ENCODE measurements at places on chromosomes 7 and 10.

GRCh38 chr7:55237156-55237893, 127.8 kb upstream of the LANCL2 start:
- no peak for DNase-seq

DNA sequence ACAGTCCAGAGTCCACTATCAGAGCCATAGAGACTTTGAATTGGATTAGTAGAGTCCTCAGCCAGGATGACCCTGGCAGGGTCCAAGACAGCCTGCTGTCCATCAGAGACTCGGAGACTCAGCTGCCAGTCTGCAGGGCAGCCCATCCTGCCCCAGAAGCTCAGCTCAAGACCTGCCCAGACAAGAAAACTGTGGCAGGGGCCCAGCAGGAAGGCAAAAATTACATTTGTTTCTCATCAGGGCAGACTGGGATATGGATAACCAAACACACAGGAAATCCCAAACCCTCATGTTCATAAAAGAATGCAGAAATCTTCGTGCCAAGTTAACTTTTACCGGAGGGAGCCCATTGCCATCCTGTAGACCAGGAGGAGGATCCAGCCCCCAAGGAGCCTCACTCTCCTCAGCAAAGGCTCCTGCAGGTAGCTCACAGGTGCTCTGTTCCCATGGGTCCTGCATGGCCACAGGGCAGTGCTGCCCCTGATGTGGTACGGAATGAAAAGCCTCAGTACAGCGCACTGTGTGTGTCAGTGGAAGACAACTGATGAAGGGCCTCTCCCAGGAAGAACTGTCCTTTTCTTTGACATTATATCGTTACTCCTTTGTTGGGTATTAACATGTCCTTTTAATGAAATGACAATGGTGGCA, 222.2 kb downstream of the KCNMA1 start:
- DNase-seq, result no peak

- no peak for DNase-seq
Measured at GRCh38 chr7:113562801-113563200, 356.0 kb downstream of the PPP1R3A start.

DNA sequence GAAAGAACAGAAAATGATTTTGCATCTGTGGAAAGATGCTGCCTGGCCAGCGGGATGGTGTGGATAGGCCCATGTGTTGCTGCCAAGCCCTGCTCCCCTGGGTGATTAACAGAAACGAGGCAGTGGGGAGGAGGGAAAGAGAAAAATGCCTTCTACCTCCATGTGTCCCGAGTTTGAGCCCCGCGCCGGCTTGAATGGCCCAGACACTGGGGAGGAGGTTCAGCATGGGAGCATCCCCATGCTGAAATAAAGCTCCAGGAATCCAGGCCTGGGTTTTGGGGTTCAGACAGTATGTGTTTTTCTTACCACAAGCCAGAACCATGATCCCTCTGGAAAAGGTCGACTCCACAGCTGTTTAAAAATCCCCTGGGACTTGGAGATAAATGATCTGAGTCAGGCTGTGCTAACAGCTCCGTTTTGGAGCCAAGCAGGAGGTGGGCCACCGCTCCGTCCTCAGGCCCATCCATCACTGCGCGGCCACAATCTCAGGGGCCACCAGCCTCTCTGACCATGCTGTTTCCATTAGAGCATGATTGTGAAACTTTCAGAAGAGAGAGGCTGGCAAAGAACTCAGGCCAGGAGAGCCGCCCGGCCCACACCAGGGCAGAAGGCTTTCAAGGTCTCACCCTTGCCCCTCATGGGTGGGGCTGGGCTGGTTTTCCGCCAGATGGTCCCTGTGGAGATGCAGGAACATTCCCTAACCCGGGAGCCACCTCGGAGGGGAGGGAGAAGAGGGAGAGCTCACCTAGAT, 299.7 kb downstream of the ZEB1 start:
- DNase-seq, result no peak

GRCh38 chr7:4861673-4862072, at the start of gene PAPOLB:
Gene PAPOLB (minus strand): TSS chr7:4862030. CDS start chr7:4861810, 220 bp downstream.
- peak; percentile 22 for DNase-seq

GRCh38 chr10:61486251-61486650, 33.1 kb upstream of the TMEM26 start:
- no peak for DNase-seq

GRCh38 chr7:157609932-157610640, 273.3 kb downstream of the DNAJB6 start:
- no peak for DNase-seq

- no peak for DNase-seq
Measured at GRCh38 chr10:50550291-50550839, 73.4 kb downstream of the SGMS1 start.

DNA sequence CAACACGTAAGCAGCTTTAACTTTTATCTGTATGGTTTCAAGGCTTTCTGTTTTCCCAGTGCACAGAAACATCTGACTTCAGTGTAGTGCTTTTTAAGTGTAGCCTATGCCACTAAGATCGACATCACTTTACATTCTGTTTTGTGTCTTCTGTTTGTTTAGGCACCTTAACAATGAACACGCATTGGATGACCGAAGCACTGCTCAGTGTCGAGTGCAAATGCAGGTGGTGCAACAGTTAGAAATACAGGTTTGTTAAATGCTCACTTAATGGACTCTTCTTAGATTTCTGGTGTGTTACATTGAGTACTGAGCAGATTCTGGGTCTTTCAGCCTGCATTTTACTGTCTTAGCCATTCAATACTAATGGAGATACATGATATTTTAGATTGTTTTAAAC, 237.4 kb downstream of the FOXP2 start:
- no peak for DNase-seq

DNA sequence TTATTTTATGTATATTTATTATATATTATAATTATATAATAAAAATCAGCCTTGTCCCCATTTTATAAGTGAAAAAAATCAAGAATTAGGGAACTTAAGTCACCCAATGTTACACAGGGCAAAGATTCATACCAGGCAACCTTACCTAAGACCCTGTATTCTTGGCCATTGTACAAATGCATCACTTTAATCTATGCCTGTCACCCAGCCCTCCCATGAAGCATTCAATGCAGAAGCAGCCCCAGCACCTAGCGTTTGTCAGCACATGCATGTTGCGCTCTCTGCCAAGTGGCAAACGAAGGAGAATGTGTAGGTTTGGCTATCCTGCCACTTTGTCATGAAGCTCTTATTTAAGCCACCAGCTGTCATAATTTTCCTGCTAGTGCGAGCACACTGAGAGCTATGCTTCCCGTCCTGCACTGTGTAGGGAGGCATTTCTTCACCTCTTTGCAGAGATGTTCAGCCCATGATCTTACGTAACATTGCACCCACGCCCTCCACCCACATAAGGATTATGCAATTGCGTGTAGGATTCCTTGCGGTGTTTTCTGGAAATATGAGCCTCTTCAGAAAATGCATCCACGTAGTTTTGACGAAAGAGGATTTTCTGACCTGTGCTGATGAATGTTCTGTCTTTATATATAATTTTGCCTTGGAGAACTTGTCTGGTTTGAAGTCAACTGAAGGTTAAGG, 7.7 kb upstream of the COBL start:
- DNase-seq, result no peak

DNA sequence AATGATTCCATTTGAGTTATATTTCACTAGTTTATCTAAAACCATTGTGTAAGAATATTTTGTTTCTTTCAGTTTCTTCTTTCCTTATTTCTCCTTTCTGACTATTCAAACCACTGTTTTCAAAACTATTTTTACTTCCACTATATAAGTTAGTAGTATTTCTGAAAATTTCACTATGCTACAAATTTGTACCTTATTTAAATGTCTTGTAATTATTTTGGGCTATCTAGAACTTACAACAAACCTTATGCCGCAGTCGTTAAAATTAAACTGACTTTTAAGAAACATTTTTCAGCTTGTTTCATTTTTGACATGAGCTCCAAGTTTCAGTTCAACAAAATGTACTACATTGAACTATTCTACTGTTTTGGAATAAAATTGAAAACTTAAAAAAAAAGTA, 1.8 kb downstream of the TFEC start:
- no peak for DNase-seq

GRCh38 chr10:100158044-100158805, 27.6 kb downstream of the ERLIN1 start:
- no peak for DNase-seq

- no peak for DNase-seq
Measured at GRCh38 chr10:115525141-115525540, 432.0 kb downstream of the ATRNL1 start.

DNA sequence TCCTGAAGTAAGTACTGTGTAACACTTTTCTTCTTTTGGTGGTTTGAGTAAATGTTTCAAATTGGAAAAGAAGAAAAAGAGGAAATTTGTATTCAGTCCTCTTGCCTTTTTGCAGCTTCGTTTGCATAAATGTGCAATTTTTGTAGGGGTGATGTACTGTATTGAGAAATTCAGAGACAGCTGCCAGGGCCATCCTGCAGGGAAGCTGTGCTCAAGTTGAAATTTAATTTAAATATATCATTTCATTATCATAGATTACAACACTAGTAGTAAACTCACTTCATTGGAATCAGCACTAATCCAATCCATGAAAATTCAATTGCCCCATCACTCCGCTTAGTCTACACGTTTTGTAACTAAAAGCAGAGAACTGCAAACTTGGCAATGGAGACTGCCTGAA, 415.4 kb downstream of the DNAJB9 start:
- no peak for DNase-seq

DNA sequence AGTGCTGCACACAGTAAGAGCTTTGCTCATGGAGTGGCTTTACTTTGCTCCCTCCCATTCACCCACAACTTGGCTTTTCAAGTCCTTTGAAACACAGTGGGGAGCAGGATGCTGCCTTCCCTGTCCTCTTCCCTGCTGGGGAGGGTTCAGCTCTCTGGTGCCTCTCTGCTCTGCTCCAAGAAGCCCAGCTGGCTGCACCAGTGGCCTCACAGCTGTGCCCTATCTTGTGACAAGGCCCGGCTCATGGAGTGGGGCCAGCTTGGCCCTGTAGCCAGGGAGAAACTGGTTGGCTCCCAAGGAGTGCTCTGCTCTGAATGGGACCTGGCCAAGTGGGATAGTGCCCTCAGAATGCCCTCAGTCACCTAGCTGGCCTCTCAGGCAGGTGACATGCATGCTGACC, 212.3 kb upstream of the ZMIZ1 start:
- DNase-seq, result no peak

GRCh38 chr10:129491123-129491734, 24.2 kb downstream of the MGMT start:
- DNase-seq, result no peak

DNA sequence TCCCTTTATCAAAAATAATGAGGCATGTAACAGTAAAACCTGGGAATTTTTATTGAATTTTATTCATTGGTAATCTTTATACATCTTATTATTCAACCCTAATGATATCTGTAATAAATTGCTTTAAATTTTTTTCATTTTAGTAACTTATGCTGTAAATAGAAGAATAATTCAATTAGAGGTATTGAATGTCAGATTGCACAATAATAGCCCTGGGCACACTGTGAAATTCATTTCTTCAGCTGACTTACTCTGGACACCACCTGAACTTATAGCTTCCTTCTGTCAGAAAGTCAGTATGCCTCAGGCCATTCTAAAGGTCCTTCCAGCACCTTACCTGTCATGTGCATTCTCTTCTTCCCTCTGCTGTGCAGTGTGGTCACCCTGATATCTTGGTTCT, 59.2 kb downstream of the ADAM22 start:
- no peak for DNase-seq

- no peak for DNase-seq
Measured at GRCh38 chr10:105534086-105534485, 893.0 kb downstream of the SORCS3 start.

DNA sequence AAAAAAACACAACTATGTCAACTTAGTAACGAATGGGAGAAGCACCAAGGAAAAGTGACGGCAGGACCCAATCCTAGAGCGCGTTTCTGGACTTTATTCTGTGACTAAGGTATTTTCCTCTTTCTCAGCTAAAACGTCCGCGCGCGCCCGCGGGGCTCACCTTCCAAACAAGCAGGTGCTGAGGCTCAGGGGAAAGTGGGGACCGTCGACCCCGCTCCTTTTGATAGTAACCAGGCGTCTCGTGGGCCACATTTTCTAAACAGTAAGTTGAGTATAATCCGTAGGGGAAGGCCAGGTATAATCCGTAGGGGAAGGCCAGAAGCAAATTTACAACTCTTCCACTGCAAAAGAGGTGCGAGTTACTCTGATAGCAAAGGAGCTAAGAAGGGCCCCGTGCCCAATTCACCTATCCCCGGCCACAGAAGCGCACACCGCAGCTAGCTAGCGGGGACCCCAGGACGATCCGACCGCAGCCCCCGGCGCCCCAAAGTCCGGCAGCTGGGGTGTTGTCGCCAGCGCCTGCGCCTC, 743 bp downstream of the MKI67 start:
- no peak for DNase-seq

- no peak for DNase-seq
Measured at GRCh38 chr7:95276114-95276513, 48.2 kb downstream of the PON1 start.

GRCh38 chr10:71390461-71390835, 6.3 kb upstream of the CDH23 start:
- no peak for DNase-seq

DNA sequence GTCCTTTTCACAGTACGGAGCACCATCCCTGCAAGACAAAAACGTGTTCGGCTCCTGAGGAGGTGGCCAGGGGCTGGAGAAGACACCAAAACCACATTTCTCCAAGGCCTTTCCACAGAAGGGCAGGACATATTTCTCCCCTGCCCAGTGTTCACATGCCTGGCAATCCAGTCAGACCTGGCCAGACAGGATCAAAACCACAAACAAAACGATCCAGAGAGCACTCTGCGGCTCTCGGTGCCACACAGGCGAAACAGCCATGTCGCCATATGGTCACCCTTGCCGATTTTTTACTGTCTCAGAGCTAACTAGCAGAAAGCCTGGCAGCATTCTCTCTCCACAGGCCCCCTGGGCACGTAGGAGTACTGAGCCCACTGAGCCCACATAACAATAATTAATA, 113.0 kb downstream of the ABLIM1 start:
- no peak for DNase-seq

DNA sequence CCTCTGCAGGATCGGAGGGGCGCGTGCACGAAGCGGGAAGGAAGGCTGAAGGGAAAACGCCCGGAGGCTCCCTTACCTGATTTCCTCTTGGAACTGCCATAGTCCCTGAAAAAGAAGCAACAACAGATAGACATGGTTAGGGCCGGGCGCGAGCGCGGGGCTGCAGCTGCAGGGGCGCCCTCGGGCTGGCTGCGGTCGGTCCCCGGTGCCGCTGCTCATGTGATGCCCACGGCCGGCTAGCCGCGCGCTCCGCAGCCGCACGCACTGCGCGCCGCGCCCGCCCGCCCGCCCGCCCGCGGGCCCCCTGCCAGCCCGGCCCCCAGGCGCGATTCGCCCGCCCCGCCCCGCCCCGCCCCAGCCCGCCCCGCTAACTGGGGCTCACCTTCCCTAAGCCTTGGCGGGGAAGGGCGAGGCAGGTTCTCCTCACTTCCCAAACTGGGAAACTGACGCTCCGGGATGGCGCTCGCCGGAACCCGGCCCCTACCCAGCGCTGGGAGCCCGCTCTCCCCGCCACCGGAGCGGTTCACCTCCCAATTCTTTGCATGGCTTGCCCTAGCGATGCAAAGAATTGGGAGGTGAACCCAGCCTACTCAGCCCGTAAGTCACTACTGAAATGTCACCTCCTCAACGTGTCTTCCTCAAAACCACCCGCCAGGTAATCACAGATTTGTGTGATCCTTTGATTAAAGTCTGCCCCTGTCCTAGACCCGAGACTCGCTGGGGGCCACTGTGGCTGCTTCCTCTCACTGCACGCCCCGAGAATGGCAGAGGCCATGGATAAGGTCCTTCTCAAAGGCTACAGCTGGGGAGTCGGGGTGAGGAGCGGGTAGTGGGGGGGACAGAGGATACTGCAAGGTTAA, 162.2 kb downstream of the SH3PXD2A start:
- DNase-seq, result peak; percentile 45

Measured in CD4-positive, alpha-beta T cell treated with Interleukin-12 subunit alpha and Interleukin-12 subunit beta, for 1 hour (primary cell).